ENCODE measurements at places on chromosomes 4 and X.

- DNase-seq = no peak
These were observed 68.8 kb downstream of the TBL1X start for GRCh38 chrX:9533611-9534010.

DNA sequence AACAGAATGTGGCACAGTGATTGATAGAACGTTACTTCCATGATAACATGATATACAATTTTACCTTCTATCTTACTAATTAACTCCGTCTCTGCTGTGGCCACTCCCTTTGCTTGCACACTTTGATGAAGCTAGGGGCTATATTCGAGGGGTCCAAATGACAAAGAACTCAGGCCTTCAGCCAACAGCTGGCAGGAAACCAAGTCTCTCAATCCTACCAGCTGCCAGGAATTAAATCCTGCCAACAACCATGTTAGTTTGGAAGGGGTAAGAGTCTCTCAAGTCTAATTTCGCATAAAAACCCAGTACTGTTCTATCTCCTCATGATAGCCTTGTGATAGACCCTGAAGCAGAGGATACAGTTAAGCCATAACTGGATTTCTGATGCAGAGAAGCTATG, 1122.9 kb upstream of the PCDH10 start:
- DNase-seq = no peak

DNA sequence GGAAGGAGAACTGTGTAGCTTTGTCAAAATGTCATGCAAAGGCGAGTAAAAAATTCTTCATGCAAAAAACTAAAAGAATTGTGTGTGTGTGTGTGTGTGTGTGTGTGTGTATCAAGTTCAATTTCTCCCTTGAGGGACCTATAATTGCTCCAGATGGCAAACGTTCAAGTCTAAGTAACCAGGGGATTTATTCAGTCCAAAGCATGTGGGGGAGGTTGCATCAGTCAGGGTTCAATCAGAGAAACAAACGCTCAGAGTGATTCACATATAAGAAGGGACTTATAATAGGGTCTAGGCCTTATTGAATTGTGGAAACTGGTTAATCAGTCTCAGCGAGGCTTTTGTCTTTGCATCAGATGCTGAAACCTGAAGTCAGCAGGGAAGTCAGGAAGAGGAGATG, 5.0 kb downstream of the DCAF8L1 start:
- DNase-seq = no peak

DNA sequence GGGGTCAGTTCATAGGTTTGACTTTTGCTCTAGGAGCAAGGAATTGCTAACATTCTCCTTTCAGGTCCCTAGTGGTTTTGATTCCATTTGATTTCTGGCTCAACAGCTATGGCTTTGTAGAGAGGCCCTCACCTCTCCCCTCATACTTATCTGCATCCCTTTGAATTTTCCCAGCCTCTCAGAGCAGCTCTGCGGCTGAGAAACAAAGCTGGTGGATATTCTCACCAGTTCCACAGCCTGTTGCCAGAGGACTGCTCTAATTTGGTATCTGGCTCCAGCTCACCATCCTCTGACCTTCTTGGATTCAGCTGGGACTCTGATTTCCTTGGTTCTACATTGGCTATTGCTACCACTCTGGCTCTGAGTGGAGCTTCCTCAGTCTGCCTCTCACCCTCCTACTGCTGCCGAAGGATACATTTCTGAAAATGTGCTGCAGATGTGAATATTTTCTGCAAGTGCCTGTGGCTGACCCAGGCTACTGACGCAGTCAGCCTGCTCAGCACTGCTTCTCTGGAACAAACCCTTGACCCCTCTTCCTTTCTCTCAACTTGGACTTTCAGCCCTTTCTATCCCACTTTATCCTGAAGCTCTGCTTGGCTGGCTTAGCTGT, 110.9 kb upstream of the ENPEP start:
- DNase-seq = no peak

- no peak for DNase-seq
These were observed 1.4 kb upstream of the CEP135 start for GRCh38 chr4:55947254-55947882.

DNA sequence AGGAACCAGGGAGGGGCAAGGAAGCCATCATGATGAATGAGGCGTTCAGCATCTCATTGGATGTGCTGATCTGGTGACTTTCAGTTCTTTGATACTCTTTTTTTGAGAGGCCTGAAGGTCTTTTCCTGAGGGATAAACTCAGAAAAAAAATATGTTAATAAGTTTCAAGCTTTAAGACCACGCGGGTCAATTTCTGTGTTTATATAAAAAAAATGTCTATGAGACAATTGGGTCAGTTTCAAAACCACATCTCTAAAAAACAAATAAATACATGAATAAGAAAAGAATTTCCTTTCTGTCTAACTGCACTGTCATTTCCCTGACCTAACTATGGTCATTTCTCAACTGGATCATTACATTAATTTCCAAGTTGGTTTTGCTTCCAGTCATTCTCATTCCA, 62.6 kb downstream of the TRIML1 start:
- DNase-seq = no peak

Data from HTR-8/SVneo (cell line).